A549 treated with Mapracorat at 1 μM for 4 hours (cell line): ENCODE measurements at places on chromosomes 7 and 10. TPM values are rescaled to one million over a fixed set of nuclear protein-coding genes. Genes with fewer than 3 reads are reported as not detected.

CASP2 gene
- 17.0 to 21.8 TPM (median 19.6 TPM) in 5 replicates for total RNA-seq

ADAM8 gene
- 1.9 to 5.1 TPM (median 2.6 TPM) in 5 replicates for total RNA-seq

FAM25A gene
- not detected in 5 replicates for total RNA-seq

MYH16 gene
- total RNA-seq, result 0.23 to 0.57 TPM (median 0.36 TPM) in 5 replicates

KIF11 gene
- total RNA-seq, result 30.2 to 37.4 TPM (median 35.0 TPM) in 5 replicates

PRSS2 gene
- not detected in 5 replicates for total RNA-seq

NPSR1 gene
- not detected in 5 replicates for total RNA-seq

TRIM50 gene
- total RNA-seq, result not detected in 5 replicates
